ENCODE measurements at places on chromosomes 7 and 10.
A peak's percentile ranks its signal among the peaks of the same experiment; 100 is the strongest.

DNA sequence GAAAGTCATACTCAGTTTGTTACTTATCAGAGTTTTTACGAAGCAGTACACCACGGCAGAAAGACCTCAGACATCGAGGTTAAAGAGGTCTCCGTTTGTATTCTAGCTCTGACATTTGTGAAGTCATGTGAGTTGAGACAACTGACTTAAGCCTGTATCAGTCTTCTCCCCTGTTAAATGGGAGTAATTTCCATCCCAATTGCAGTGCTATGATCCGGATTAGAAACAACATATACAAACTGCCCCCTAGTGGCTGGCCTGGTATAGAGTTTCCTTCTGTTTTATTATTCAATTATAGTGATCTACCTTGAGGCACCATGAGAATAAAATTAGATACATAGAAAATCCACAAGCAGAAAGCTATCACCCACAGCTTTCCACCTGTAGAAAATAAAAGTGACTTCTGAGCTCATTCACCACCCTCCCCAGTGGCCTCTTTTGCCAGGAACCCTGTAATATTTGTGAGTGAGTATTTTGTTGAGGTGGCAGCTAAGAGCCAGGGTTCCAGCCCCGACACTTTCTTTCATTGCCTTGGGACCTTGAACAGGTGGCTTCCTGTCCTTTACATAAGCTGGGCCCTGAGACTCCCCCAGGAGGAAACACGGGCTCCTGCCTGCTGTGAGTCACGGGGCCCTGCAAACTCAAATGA lies 607.2 kb upstream of the MGMT start:
- peak; percentile 53 for DNase-seq

- DNase-seq, result no peak
Measured at GRCh38 chr7:79927116-79927515, 207.5 kb upstream of the GNAI1 start.

DNA sequence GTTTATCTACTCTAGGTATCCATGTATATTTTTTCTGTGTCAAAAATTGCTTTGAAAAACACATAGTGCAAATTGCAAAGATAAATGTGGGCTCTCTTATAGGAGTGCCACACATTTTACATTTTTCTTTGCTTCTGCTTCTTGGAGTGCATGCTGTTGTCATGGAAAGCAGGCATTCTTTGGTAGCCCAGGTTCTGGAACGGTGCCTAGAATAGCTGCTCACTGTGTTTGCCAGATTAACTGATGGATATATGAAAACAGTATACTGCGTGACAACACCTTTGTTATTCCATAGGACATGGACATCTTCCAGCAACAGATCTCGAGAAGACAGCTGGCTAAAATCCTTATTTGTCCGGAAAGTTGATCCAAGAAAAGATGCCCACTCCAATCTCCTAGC lies 13.4 kb downstream of the NIPSNAP2 start:
- no peak for DNase-seq

DNA sequence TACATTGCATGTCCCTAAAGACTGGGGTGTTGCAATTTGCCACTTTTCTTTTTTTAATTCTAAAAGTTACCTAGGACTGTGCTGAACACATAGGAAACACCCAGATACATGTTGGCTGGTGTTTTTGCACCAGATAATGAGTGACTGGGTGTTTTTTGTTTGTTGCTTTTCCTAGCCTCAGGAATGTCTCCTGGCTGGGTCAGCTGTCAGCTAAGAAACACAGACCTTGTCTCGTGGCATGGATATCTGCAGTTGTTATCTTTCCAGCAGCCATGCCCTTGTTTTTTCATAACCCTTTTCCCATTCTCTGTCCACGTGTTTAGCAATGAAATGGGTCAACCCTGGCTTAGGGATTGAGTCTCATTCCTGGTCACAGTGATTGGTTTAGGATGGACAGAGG lies 433.9 kb upstream of the ZMIZ1 start:
- DNase-seq, result no peak

DNA sequence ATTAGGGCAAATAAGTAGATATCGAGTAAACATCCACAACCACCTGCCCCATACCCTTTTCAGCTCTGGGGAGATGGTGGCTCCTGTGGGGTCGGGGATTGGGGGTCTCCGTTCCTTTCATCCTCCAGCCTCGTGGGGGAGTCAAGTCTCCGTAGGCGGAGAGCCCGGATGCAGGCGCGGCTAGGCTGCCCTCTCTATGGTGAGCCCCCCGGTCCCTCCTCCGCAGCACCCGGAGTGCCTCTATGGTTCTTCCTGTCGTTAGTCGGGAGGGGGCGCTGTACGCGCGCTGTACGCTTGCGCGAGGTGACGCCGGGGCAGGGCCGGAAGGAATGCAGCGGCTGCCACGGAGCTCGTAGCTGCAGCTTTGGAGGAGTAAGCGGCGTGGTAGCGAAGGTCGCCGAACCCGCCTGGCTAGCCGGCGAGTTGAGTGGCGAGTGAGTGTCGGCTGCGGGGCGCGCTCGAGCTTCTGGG lies 14.8 kb upstream of the MMD2 start:
- DNase-seq, result peak; percentile 93

- no peak for DNase-seq
Measured at GRCh38 chr10:79927111-79927828, 21.6 kb downstream of the SFTPD start.

DNA sequence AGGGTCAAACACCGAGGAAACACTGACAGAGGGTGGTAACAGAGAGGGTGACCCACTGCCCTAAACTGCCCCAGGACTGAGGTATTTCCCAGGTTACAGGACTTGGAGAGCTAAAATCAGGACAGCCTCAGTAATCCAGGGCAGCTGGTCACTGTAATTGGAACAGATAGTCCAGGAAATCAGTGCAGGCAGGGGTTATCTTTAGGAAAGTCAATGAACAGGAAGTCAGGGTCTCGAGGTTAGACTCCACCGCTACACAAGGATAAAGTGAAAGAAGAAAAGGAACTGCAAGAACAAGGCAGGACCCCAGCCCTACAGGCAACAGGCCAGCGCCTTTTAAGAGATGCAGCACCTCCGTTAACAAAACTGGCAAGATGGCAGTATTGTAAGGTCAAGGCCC lies 61.1 kb downstream of the CAV1 start:
- DNase-seq, result no peak

- DNase-seq, result no peak
Measured at GRCh38 chr7:123210986-123211385, 11.2 kb upstream of the SLC13A1 start.

DNA sequence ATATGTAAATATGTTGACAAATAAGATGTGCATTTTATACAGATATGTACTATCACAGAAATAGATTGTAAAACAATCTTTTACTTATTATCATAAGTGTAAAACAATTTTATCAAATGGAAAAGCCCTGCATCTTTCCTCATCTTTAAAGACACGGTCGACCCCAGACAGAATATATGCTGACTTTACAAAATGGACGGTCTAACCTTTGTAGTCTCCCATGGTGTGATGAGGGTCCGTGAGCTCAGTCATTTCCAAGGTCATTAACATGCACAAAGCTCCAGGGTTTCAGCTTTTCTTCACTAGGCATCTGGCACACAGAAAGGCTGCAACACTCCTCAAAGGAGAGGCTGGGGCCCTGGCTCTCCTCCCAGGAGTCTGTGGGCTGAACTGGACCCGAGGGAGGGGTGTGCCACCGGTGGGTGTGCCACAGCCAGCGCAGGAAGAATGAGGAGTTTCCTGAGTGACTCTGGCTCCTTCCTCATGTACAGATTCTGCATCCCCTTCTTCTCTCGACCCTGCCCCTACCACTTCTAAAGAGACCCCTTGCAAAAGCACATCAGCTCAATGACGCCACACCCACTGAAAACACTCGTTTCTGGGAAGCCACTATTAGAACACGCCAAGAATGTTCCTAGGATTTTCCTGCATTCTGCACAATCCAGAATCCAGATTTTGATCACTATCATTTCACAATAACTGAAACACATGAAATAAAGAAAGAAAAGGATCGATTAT lies 26.2 kb upstream of the ABLIM1 start:
- peak; percentile 67 for DNase-seq

- no peak for DNase-seq
Measured at GRCh38 chr10:6382081-6382480, 179.3 kb downstream of the PFKFB3 start.

GRCh38 chr7:28704706-28705105 lies 253.4 kb downstream of the TRIL start:
- DNase-seq, result no peak

GRCh38 chr7:27420702-27421101 lies 178.1 kb downstream of the EVX1 start:
- no peak for DNase-seq

GRCh38 chr7:102421706-102422240 lies 11.6 kb upstream of the ORAI2 start:
- no peak for DNase-seq

DNA sequence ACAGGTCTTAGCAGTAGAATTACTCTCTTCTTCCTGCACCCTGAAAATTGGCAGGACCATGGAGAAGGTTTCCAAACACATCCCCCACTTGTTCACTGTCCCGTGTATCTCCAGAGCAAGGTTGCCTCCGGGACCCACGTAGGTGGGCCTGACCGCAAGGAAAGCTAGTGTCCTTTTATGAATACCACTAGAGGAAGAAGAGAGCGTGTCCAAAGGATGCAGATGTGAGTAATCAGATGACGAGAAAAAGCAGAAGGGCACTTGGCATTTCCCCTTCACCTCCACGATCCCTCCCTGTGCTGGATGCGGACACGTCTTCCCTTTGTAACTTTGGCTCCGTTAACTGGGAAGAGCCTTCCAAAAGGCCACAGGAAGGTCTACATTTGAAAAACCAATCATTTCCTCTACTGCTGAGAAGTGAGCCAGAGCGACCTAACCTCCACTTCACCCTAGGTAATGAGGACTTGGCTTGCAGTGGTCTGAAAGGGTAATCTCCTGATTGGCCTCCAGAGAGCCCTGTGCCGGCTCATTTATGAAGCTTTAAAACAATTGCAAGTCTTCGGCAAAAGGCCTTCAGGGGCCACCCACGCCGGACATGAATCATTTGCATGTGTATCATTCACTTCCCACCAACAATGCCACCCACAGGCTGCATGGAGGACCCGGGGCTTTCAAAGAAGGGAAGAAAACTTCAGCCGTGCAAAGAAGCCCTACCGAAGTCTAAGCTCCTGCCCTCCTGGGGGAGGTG lies 55.4 kb downstream of the LYZL1 start:
- peak; percentile 84 for DNase-seq

DNA sequence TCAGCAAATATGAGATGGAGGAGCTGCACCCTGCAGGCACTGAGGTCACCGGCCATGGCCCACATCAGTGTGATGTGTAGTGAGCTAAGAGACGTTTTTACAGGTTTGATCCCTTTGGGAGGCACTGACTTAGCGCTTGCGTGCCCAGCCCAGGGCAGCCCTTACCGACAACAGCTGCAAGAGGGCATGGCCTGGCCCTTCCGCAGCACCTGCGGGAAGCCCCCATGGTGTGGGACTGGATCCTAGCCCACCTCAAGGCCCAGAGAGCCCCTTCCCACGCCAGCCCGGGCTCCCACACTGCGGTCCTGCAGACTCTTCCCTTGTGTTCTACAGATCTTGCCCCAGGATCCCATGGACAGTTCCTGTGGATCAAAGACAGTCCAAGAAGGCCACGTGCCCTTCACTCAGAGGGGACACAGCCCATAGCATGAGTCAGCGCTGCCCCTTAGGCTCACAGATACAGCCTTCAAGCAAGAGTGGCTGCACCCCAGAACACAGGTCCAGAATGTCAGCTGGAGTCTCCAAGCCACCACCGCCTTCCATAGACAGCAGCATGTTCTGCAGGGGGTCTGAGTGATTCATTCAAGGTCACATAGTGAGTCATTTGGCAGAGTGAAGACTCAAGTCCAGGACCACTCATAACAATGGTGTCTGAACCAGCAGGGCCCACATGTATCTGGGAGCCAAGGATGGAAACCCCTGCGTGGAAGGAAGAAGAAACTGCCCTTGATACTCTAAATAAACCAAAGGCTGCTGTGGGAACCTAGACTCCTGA lies 25.4 kb downstream of the TLL2 start:
- DNase-seq, result no peak

- no peak for DNase-seq
Measured at GRCh38 chr10:43125274-43125845, 12.9 kb upstream of the CSGALNACT2 start.
